ENCODE measurements at places on chromosomes 16 and 17.

DNA sequence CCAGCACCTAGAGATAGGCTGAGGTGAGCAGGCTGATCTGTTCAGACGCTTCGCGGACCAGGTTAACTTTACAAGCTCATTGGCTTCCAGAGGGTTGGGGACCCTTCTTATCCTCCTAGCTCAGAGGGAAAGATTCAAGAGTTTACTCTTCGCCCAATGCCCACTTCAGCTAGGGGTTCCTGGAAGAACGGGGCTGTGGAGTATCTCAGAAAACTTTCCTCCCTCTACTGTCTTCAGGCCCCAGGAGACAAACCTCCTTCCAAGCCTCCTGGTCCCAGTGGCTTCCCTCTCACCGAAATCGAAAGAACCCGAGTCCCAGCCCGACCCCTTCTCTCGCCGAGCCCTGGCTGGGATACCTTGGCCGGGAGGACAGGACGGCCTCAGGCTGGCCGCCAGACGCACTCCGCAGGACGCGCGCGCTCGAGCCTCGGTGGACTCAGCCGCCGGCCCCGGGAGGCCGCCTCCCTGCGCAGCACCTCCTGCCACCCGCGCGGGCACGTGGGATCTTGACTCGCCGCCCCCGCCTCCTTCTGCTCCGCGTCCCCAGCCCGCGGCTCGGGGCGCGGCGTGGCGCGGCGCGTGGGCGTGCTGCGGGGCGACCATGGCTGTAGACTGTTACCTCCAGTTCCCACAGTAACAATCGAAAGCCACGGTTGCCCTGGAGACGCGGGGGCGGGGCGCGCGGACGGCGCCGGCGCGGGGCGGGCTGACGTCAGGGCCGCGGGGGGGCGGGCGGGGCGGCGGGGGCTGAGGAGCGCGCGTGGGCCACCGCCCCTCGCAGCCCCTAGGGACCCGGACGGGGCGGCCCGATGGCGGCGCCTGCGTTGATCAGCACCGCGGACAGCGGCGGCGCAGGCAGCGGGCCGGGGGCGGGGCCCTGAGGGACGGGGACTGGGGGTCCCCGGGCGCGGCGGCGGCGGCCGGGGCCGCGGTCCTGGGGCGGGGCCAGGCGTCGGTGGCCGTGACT lies 5.3 kb upstream of the HIC1 start:
- peak; percentile 30 for DNase-seq

GRCh38 chr17:48961516-48962233 lies 6.7 kb downstream of the GIP start:
- no peak for DNase-seq

DNA sequence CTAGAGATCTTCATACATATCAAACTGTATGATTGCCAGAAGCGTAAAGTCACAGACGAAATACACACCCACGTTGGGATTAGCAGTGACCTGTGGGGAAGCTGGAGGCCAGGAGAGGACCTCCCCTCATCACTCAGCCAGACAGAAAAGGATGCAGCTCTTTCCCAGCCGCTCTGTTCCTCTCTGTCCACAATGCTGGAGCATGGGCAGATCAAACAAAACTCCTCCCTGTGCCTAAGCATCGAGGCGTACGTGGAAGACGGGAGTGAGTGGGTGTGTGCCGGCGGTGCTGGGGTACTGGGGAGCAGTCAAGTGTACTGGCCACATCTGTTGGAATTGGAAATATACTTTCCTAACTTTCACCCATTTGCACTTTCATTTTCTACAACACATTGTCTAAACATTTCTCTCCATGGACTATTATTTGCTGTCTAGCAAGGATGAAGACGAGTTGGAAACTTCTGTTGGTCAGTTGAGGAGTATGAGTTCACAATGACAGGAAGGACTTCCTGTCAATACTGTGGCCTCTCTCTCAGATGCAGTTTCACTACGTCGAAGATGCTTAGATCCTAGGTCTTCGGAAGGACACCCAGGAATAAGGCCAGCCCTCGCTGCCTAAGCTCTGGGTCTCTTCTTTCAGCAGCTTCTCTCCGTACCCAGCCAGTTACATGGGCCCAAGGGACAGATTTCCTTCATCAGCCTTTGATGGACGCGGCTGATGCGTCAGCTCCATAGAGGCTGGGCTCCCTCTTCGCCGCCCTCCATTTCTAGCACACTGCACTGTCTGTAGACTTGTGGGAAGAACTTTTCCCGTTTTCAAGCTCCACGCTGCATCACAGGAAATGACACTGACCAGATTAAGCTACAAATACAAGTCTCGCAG lies 30.6 kb upstream of the ENDOV start:
- DNase-seq, result no peak

DNA sequence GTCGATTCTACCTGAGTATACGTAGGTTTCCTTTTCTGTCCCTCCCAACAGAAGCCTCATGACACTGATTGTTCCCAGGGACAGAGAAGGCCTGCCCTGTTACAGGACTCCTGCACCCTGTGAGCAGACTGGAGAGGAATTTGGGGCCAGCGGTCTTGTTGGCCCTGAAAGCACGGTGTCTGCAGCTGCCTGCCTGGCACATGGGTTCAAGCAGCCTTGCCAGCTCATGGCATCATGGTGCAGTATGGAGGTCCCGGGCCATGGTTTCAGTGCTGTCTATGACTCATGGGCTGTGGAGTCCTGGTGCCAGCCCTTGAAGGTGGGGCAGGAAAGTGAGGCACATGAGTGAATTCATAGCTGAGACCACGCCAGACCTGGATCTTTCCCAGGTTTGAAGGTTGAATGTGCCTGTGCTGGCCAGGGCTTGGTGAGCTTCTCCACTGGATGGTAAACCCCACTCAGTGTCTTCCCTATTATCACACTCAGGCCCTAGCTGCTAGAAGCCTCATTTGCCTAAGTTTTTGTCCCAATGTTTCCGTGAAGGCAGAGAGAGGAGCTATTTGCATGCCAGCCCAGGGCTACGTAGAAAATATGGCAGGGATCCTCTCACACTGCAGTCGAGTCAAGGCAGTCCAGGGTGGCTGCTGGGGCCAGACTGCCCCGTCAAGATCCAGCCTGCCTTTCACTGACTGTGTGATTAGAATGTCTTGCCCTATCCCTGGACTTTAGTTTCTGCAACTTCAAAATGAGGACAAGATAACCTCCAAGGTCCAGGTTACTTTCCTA lies 277.2 kb upstream of the CCL2 start:
- no peak for DNase-seq

GRCh38 chr16:89357055-89357816 lies 133.1 kb downstream of the ANKRD11 start:
- DNase-seq, result no peak

- DNase-seq, result no peak
Measured at GRCh38 chr16:1217526-1217925, 7.5 kb downstream of the TPSG1 start.

DNA sequence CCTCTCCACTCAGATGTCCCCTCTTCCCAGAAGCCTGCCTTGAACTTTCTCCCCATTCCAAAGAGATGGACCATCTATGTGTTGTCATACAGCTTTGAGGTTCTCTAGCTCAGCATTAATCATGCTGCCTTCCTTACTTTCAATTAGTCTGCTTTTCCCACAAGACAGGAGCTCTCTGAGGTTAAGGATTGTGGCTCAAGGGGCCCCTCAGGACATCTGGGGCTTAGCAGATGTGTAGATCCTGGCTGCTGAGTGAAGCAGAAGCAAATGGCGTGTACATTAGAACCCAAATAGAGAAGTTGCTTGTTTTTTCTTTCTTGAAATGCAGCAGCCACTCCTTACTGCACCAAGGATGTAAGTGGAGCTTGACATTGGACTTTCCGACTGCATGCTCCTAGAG lies 330.5 kb upstream of the TNRC6C start:
- DNase-seq, result no peak

- no peak for DNase-seq
Measured at GRCh38 chr16:31242206-31242605, 17.6 kb upstream of the ITGAM start.

GRCh38 chr16:27219161-27219560 lies 15.8 kb downstream of the KDM8 start:
- no peak for DNase-seq

DNA sequence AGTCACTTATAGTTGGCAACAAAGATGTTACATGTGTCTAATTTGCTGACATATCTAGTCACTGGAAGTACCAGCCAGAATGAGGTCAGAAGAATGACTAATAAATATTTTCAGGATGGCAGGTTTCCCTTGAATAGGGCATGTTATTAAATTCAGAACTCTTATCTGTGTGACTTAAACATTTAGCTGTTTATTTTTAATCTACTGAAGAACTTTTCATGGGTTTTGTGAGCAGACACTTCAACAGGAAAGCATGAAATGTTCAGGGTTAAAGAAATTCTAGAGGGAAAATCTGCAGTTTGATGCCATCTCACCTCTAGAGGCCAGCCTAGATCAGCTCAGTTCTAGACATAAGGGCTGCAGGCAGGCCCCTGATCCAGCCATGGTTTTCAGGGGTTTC lies 13.2 kb downstream of the JPT2 start:
- DNase-seq, result no peak

GRCh38 chr17:66302761-66303626 lies 581 bp downstream of the PRKCA start:
- DNase-seq, result peak; percentile 20

GRCh38 chr16:79612207-79612606 lies 11.7 kb upstream of the MAF start:
- DNase-seq, result no peak

DNA sequence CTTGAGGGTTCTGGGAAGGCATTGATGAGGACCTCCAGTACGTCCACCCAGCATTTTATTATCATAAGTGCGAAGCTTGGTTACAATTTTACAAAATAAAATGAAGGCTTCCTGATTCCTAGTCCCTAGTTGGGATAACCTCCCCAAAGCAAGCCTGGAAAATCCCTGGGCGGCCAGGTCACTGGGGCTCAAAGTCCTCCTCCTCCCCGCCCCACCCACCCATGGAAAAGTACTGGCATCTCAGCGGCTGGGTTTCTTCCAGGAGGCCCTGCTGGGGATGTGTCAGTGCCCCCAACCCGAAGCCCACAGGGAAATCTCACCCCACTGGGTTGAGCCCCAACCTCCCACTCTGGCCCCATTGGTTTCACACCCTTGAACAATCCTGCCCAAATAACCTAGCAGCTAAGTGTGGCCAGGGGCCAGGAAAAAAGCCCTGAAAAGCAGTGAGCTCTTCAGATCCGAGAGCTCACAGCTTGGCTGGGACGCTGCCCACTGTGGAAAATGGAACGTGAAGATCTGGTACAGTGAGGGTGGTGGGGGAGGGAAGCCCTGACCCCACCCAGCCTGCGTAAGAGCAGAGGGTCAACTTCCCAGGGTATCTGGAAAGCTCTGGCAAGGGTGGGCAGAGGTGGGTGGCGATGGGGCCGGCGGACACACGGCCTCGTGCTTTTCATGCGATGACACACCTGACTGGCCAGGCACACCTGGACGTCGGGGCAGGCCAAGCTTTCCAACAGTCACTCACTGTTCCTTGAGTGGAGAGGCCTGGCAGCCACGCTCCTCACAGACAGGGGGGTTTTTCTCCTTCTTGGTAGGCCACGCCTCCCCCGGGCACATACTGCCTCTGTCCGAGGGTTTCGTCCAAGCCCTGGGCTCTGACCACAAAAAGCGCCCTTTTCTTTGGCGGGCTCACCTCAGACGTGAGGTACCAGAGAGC lies 324.5 kb downstream of the SOX9 start:
- DNase-seq, result no peak

GRCh38 chr16:65178151-65178550 lies 56.3 kb upstream of the CDH11 start:
- DNase-seq, result no peak

DNA sequence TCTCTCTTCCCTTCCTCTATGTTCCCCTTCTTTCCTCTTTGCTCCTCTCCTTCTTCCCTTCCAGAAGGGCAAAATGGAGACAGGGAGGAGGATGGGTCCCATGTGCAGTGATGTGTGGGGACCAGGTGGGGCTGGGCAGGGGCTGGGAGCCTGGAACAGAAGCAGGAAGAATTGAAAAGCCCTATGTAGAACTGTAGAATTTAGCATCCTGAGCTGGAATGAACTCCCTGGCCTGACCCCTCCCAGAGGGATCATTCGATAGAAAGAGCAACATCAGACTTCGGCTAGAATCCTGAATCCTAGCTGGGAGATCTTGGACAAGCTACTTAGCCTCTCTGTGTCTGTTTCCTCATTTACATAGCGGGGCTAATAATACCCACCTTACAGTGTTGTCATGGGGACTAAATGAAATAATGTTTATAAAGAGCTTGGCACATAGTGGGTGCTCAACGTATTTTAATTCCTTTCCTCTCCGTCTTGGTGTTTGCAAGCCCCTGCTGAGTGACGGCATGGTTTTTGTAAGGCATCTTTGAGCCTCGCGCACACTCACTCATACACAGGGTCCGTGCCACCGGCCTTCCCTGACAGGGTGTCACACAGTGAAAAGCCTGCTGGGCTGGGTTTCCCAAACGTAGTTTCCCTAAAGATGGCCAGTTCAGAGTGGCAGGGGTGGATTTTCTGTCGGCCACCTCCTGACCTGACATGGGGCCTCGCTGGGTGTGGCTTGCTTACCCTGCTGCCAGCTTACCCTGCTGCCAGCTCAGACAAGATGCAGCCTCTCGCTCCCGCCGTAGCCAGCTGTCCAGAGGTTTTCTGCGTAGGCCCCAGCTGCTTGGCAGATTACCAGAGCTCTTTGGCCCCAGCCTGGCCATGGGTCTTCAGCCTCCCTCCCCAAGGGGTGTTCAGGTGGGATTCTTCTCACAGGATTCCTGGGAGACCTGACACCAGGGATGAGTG lies 6.1 kb upstream of the ARHGAP23 start:
- DNase-seq, result no peak

DNA sequence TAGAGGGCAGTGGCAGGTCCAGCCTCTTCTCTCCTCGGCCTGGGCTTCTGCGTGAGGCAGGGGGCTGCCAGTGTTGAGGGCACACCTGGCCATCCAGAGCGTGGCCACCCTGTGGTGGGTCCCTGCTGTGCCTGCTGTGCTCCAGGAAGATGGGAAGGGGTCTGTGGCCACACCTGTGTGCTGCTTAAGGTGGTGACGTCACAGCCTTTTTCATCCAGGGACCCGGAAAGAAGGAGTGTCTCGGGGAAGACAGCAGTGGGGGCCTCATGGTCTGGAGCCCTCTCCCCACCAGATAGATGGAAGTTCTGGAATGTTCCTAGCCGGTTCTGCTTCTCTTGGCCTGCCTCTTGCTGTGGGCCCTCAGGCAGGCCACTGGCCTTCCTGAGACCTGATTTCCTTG lies 36.5 kb downstream of the ACTG1 start:
- no peak for DNase-seq

DNA sequence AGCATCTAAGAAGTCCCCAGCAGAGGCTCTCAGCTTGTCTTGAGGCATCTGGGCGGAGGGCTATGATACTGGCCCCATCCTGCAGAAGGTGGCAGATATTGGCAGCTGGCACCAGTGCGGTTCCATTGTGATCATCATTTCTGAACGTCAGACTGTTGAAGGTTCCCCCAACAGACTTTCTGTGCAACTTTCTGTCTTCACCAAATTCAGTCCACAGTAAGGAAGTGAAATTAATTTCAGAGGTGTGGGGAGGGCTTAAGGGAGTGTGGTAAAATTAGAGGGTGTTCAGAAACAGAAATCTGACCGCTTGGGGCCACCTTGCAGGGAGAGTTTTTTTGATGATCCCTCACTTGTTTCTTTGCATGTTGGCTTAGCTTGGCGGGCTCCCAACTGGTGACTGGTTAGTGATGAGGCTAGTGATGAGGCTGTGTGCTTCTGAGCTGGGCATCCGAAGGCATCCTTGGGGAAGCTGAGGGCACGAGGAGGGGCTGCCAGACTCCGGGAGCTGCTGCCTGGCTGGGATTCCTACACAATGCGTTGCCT lies at the start of gene CIITA:
Gene CIITA, plus strand, starts transcription at position 404 of the 543 bp plus-strand sequence. Its CDS starts 129 bp downstream, at position 533.
- no peak for DNase-seq

- no peak for DNase-seq
Measured at GRCh38 chr17:20300436-20300934, 166.9 kb downstream of the LGALS9B start.

GRCh38 chr17:80596760-80597608 lies 52.3 kb downstream of the RPTOR start:
- no peak for DNase-seq
